ENCODE measurements at places on chromosomes 4 and X.

- no peak for DNase-seq
Measured at GRCh38 chr4:12211636-12212035, 782.9 kb upstream of the HS3ST1 start.

GRCh38 chr4:160567634-160568033 lies 1464.8 kb downstream of the RAPGEF2 start:
- no peak for DNase-seq

DNA sequence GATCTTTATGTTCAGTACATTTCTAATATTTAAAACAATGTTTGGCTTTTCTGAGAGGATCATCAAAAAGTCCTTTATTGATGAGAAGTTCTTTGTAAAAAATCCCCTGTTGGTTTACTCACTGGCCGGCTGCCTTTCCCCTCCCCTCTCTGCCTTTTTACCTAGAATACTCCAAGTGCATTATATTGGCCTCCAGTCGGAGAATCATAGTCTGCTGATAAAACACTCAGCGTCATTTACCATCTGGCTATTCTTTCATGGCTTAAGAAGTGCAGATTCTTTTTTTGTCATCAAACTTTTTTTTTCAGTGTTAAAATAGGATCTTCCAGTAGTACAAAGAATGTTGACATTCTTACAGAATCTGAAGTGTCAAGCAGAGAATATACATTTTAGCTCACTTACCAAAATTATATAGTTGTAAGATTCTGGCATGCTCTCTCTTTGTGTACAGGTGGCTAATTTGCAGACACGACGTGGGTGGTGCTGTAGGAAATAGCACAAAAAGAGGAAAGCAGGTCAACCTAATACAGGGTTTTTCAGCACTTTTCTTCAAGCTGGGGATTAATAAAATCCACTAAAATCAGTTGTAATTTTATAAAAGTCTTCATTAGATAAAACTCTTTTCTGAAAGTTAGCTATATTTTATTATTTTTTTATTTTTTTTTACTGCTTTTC lies 731.8 kb downstream of the KCTD8 start:
- no peak for DNase-seq

DNA sequence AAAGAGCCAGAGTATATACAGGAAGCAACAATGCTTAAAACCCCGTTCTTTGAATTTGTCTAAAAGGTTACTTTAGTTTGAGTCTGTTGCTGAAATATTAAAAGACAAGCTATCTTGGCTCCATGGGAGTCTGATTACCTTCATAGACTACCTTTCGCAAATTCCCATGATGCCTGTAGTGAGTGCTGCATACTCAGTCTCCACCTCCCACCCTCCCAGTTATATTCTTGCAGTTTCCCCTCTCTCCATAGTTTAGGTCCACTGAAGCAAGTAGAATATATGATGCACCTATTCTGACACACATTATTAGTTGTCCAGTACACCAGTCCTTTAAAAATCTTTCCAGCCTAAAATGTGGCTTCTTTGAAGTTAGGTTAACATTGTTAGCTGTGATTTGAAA lies 2.4 kb downstream of the CNKSR2 start:
- no peak for DNase-seq

GRCh38 chrX:71250841-71251240 lies 3.1 kb downstream of the ZMYM3 start:
- DNase-seq = no peak

DNA sequence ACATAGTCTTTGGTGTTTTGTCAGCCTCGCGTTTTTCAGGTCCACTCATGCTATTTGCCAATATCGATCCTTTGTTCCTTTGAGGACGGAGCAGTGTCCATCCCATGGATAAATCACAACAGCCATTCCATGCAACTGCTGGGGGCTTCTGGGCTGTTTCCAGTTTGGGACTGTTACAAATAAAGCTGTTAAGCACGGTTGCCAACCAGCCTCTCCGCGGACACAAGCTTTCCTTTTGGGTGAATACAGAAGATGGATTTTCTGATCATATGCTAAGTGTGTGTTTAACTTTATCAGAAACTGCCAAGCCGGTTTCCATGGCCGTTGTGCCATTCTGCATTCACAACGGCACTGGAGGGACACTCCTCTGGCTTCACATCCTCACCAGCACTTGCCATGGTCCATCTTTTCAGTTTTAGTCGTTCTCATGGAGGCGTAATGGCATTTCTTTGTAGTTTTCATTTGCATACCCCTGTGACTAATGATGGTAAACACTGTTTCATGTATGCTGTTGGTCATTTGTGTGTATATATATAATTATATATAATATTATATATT lies 67.8 kb downstream of the ABLIM2 start:
- no peak for DNase-seq

DNA sequence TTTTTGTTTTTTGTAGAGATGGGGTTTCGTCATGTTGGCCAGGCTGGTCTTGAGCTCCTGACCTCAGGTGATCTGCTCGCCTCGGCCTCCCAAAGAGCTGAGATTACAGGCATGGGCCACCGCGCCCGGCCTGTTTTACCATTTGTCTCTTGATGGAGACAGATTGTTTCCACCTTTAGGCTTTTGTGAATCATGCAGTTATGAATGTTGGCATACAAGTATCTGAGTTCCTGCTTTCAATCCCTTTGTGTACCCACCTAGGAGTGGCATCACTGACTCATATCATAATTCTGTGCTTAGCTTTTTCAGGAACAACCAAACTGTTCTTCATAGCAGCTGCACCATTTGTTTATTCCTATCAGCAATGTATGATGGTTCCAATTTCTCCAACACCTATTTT lies 20.2 kb upstream of the MGST2 start:
- no peak for DNase-seq

DNA sequence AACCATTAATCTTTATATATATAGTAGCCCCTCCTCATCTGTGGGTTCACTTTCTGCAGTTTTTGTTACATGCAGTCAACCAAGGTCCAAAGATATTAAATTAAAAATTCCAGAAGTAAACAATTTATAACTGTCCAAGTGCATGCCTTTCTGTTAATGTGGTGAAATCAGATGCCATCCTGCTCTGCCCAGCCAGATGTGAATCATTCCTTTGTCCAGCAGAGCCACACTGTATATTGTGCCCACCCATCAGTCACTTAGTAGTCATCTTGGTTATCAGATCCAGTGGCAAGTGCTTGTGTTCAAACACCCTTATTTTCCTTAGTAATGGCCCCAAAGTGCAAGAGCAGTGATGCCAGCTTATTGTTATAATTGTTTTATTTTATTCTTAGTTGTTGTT lies 17.2 kb upstream of the PRDM5 start:
- no peak for DNase-seq

DNA sequence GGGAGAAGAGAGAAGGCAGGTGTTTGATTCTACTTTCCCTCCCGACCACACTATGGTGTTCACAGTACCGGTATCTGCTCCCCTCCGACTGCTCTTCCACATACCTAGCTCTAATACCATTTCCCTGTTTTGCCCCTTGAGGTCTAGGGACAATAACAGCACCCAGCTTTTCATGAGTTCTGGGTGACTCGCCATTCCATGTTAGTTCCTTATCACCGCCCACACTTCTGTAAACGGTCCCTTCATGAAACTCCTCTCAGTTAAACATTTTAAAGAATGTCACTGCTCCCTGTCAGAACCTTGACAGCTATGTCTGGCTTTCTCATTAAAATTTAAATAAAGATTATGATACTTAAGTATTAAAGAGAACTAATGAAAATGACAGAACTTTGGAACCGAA lies 136.7 kb downstream of the ADAMTS3 start:
- no peak for DNase-seq

GRCh38 chr4:187665086-187665485 lies 330.5 kb upstream of the ZFP42 start:
- no peak for DNase-seq

DNA sequence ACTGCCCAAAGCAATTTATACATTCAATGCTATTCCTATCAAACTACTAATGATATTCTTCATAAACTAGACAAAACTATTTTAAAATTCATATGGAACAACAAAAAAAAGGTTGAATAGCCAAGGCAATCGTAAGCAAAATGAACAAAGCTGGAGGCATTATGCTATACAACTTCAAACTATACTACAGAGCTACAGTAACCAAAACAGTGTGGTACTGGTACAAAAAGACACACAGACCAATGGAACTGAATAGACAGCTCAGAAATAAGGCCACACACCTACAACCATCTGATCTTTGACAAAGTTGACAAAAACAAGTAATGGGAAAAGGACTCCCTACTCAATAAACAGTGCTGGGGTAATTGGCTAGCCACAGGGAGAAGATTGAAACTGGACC lies 67.0 kb downstream of the FGF16 start:
- no peak for DNase-seq

DNA sequence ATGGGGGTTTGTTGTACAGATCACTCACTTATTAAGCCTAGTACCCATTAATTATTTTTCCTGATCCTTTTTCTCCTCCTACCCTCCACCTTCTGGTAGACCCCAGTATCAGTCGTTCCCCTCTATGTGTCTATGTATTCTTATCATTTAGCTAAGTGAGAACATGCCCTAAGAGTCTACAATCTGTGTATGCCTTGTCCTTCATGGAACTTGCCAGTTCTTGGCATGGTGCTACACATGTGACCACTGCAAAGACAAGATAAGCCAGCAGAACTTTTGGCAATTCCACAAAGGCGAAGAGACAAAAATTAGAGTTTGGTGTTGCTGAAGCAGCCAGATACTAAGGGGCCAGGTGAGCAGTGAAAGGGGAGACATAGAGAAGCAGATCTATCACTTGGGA lies 101.3 kb downstream of the CORIN start:
- no peak for DNase-seq

DNA sequence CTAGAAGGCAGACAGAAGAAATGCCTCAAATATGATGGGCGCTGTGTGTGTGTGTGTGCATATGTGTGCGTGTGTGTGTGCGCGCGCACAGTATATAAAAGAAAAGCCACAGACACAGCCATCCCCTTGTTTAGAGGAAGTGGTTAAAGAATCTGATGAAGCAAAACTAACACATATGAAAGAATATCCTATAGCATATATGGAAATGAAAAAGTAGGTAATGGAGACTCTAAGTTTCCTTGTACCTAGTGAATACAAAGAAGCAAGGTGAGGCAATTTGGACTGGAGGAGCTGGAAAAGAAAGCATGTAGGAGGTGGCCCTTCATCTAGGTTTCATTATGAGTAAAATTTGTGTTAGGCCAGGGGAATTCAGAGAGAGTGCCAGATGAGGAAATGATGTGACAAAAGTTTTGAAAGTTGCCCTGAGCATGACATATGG lies 58.6 kb upstream of the MCF2 start:
- no peak for DNase-seq

- no peak for DNase-seq
Measured at GRCh38 chr4:113822555-113823290, 61.2 kb upstream of the CAMK2D start.

GRCh38 chr4:7795983-7796382 lies 143.7 kb downstream of the AFAP1 start:
- no peak for DNase-seq

DNA sequence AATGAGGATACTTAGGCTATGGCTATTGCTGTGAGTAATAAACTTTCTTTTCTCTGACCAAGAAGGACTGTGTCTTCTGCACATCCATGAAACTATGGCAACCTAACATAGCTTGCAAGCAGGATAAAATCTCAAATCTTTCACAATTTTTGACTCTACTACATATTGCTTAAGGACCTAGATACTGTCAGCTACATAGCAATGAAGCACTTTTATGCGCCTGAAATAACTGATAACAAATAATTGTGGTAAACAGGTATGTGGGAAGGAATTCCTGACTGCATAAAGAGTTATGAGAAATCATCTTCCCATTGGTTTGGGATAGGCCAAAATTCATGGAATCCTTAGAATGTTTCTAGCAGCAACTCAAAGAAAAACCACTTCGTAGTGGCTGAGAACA lies 41.2 kb upstream of the PDGFC start:
- no peak for DNase-seq

DNA sequence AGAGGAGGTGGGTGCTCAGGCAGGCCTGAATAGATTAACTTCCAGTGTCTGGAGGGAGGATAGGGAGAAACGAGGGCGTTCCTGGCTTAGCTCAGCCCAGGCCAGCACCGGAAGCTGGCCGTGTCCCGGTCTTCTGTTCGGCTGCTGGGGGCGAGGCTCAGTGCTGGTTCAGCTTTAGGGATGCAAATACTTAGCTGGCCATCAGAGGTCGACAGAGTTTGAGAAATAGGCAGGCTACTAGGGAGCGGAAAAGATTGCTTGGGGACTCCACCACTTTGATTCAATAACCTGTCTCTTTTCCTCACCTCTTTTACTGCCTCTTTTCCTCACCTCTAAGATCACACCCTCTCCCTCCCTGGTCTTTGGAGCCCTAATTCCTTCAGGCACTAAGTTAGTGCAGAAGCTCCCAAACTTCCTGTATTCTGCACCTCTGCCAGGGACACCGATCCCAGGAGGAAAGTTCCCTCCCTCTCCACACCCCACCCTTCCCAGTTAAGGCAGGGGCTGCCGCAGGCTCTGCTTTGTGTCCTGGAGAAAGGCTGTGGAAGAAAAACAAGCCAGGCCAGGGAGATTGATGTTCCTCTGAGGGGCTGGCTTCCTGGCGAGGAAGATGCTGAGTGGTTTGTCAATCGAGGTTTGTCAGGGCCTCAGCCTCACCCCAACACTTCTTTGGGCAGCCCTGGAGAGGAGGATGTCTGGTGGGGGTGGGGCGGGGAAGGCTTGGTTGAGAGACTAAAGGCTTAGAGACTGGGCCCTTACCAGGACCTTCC lies 6.0 kb upstream of the EFNB1 start:
- no peak for DNase-seq

- DNase-seq = no peak
Measured at GRCh38 chr4:15547392-15547791, 77.7 kb downstream of the CC2D2A start.

- DNase-seq = no peak
Measured at GRCh38 chr4:95263391-95263790, 285.4 kb downstream of the UNC5C start.

DNA sequence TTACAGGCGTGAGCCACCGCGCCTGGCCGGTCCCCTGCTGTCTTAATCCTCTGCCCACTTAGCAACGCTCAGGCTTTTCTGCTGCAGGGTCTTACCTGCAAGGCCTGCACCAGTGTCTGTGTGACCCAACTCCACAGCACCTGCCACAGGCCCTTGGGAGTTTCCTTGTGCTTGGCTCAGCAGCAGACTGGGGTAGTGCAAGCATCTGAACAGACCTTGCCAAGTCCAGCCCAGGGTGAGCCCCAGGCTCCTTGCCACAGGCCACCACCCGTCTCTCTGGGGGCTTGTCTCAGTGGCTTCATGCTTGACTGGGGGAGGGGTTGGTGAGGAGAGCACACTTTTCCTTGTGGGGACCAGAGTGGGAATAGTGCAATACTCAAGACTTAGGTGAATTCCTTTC lies 87.0 kb downstream of the FAM193A start:
- no peak for DNase-seq

DNA sequence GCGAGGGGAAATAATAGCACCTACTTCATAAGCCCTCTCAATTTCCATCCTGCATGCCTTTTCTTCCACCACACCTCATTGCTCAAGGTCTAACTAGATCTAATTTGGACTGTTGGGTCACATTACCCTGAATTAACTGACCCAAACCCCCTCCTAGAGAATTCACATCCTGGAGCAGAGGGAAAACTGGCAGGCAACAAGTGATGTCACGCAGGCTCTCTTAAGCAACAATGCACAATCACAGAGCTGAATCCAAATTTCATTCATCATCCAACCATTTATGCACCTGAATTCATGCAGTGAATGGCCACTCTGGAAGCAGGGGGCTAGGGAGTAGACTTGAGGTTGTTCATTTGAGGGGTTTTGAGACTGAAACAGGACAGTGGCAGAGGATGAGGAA lies 107.7 kb upstream of the HUWE1 start:
- DNase-seq = no peak

GRCh38 chrX:109782994-109783700 lies 50.1 kb upstream of the ACSL4 start:
- DNase-seq = no peak

GRCh38 chr4:106767991-106768390 lies 268.1 kb downstream of the DKK2 start:
- no peak for DNase-seq
